ENCODE measurements at places on chromosomes 12 and 14.

- DNase-seq = no peak
Measured at GRCh38 chr12:20815574-20815973, 5.1 kb downstream of the SLCO1B3 start.

GRCh38 chr14:52951681-52952554 lies 1.1 kb upstream of the FERMT2 start:
- DNase-seq = peak; percentile 5

DNA sequence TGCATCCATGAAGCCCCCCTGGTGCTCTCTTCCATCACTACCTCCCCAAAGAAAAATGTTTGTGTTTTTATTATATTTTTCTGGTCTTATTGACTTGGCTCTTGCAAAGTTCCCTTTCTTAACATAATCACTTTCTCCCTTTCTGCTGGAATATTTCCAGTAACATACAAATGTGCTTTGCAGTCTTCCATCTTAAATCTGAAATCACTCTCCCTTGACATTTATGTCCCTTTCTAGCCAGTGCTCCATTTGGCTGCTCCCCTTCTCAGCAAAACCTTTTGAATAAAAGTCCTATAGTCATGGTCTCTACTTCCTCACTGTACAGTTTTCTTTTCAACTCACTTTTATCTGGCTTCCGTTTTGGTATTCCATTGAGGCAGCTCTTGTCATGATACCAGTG lies 118.8 kb downstream of the SNAPC1 start:
- DNase-seq = no peak

- DNase-seq = no peak
Measured at GRCh38 chr12:28033538-28033915, 61.0 kb upstream of the PTHLH start.

DNA sequence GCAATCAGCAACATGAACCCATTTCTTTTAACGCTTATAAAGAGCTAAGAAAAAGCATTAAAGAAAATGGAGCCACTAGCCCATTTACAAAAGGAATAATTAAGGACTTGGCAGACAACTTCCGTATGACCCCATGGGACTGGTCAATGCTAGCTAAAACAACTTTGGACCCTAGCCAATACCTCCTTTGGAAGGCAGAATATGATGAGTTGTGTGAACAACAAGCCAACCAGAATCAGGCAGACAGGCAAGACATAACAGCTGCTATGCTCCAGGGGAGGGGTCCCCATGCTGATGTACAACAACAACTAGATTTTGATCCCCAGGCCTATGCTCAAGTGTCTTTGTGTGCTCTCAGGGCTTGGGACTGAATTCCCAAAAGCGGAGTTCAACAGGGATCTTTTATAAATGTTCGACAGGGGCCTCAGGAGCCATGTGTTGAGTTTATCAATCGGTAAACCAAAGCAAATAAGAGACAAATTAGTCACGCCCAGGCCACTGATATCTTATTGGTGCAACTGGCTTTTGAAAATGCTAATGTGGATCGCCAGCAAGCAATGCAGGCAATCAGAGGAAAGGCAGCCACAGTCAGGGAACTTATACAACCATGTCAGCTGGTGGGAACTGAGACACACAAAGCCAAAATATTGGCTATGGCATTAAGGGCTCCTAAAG lies 254.4 kb upstream of the DIO2 start:
- no peak for DNase-seq

DNA sequence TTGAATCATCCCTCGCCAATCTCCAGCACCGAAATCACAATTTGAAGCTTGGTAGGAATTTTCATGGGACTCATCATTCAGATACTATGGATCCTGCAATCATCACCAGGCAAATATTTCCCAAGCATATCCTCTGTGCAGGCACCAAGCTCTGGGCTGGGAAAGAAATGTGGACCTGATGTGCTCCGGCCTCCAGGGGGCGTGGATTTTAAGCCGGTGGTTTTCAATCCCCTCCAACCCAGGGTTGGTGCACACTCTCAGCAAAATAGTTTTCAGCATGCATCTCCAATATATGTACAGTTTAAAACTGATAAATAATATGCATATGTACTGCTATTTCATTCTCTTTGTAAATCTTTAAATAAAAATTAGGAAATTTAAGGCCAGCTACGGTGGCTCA lies 98.9 kb downstream of the RBM19 start:
- DNase-seq = no peak

DNA sequence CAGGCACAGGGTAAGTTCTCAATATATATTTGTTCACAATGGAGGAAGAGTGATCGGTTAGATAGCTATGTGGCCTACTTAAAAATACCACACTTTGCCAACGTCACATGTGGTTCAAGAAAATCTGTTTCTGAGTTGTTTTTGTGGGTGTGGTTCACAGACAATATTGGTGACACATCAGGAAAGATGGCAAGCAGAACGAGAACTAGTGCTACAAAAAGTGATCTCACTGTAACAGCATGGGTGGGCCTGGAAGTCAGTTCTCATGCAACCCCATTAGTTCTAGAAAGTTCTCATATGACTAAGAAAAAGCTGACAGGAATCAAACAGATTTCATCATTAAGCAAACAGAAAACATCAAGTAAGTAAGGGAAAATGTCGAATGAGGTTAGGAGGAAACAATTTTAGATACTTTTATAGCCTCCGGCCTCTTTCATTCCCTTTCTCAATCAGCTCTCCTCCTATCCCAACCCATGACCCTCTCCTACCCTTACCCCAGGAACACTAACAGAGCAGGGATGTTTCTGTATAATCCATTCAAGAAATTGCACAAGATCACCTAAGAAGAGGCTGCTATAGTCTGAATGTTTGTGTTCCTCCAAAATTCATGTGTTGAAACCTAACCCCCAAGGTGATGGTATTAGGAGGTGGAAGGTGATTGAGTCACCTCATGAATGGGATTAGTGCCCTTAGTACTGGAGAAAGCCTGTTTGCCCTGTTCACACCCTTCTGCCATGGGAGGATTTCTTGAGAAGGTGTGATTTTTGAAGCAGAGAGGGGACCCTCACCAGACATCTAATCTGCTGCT lies 15.5 kb upstream of the NTN4 start:
- no peak for DNase-seq

DNA sequence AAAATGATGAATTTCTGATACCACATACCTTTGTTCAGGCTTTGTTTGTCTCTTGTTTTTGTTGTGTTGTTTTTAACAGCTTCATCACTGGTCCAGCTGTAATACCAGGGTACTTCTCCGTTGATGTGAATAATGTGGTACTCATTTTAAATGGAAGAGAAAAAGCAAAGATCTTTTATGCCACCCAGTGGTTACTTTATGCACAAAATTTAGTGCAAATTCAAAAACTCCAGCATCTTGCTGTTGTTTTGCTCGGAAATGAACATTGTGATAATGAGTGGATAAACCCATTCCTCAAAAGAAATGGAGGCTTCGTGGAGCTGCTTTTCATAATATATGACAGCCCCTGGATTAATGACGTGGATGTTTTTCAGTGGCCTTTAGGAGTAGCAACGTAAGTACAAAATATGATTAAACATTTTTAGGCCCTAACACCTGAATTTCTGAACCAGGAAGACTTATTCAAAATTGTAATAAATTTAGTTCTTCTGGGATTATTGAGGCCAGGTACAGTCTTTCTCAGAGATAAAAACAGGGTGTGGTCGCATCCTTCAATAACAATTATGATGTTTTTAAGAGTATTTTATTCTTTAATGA lies 22.4 kb downstream of the RXYLT1 start:
- DNase-seq = no peak

DNA sequence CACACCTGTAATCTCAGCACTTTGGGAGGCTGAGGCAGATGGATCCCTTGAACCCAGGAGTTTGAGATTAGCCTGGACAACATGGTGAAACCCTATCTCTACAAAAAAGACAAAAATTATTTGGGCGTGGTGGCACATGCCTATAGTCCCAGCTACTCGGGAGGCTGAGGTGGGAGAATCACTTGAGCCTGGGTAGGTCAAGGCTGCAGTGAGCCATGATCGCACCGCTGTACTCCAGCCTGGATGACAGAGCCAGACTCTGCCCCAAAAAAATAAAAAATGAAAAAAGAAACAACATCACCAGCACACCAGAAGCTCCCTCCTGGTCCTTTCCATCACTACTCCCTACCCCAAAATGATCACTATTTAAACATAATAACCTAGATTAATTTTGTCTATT lies 2.6 kb downstream of the VEZT start:
- DNase-seq = no peak

DNA sequence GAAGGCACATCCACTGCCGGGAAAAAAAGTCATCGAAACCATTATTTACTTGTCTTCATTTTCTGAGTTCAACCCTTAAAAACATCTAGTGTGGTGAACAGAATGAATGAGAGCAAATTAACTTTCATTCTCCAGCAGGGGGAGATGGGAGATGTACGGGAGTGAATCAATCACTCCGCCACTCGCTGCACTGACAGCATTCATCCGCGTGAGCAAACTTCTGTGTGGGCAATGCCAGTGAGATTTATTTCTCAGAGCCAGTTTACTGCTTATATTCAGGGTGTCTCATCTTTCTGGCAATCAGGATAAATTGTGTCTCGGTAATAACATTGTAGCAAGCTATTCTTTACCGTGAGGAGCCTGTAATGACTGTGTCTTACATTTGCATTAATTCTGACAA lies 463.6 kb upstream of the MIS18BP1 start:
- DNase-seq = no peak

GRCh38 chr14:61841145-61841544 lies 78.9 kb downstream of the SNAPC1 start:
- DNase-seq = no peak

DNA sequence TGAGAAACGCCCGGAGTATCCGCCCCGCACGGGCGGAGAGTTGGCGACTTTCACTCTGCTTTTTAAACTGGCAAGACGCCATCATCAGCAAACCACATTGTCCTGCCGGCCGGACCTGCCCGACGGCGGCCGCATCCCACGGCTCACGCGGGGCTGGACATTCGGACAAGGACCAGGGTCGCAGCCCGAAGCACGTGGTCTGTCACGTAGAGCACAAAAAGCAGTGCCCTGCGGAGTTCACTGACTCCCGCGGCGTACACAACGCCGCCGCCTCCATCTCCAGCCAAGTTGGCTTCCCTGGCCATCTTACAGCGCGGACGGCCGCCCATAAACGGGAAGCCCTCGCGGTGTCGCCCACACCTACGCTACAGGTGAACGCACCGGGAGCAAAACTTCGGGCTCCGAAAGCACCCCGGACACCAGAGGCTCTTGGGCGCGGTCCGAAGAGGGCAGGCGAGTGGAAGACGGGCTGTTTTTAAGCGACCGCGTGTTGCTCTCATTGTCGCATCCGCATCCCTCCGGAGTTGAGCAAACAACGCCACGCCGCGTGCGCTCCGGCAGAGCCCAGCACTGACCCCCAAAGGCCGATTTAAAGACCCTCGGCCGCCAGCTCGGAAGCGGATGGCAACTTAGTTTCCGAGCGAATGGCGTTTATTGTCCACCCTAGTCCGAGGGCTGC lies 966 bp downstream of the SINHCAF start:
- peak; percentile 32 for DNase-seq

DNA sequence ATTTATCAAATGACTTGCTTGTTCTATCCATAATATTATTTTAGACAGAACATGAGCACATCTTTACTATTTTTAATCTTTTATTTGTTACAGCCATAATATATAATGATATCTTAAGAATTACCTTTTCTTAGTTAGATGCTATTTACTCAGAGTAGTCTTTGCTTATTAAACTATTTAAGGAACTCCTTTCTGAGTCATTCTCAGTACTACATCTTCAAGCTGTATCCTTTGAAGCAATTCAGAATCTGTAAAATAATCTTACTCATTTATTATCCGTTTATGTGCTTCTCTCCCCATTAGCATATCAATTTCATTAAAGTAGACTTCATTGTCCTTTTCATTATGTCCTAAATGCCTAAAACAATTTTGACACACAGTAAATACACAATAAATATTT lies 240.4 kb upstream of the FAR2 start:
- DNase-seq = no peak

- no peak for DNase-seq
Measured at GRCh38 chr14:53703457-53703856, 253.2 kb downstream of the BMP4 start.

DNA sequence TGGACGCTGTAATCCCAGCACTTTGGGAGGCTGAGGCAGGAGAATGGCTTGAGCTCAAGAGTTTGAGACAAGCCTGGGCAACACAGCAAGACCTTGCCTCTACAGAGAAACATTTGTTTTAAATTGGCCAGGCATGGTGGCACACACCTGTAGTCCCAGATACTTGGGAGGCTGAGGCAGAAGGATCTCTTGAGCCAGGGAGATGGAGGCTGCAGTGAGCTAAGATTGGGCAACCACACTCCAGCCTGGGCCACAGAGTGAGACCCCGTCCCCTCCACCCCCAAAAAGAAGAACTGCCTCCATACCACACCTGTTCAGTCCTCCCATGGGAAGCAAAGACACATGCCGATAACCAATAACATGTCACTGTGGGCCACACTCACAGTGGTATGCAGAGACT lies 19.2 kb downstream of the CCDC85C start:
- DNase-seq = no peak

DNA sequence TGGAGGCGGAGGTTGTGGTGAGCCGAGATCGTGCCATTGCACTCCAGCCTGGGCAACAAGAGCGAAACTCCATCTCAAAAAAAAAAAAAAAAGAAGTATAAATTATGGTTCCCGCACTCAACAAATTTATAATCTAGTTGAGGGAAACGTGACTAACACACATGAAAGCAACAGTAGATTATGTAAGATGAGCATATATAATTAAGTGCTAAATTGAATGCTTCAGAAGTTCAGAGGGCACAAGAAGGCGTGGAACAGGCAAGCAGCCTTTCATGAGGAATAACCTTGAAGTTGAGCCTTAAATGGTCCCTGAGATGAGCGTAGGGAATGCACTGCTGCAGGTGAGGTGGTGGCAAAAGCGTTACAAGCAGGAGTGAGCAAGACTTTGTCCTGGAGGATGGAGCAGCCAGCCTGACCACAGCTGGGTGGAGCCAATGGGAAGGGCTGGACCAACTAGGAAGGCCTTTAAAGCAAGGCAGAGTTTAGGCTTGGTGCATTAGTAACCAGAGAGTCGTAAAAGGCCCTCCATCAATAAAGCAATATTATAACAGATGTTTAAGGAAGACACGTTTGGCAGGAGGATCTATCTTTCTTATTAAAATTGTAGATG lies 30.6 kb upstream of the TUBA1A start:
- no peak for DNase-seq

GRCh38 chr14:60346706-60347105 lies 97.7 kb downstream of the PPM1A start:
- DNase-seq = no peak

- no peak for DNase-seq
Measured at GRCh38 chr12:99916555-99916954, 68.2 kb downstream of the ANKS1B start.

GRCh38 chr14:55477680-55478079 lies 37.3 kb upstream of the TBPL2 start:
- DNase-seq = no peak

GRCh38 chr12:50665609-50666008 lies 98.3 kb upstream of the ATF1 start:
- no peak for DNase-seq

- peak; percentile 29 for DNase-seq
Measured at GRCh38 chr14:106442857-106443256, 916.5 kb downstream of the TMEM121 start.

- DNase-seq = no peak
Measured at GRCh38 chr14:68364792-68365192, 428.1 kb downstream of the ZFP36L1 start.

GRCh38 chr14:86221000-86221399 lies 691.1 kb downstream of the FLRT2 start:
- DNase-seq = no peak

GRCh38 chr14:70947739-70948138 lies 40.5 kb downstream of the PCNX1 start:
- no peak for DNase-seq
